ENCODE measurements at places on chromosomes 3 and 15.

- DNase-seq, result no peak
These were observed 403.5 kb downstream of the SHQ1 start for GRCh38 chr3:72444656-72445223.

DNA sequence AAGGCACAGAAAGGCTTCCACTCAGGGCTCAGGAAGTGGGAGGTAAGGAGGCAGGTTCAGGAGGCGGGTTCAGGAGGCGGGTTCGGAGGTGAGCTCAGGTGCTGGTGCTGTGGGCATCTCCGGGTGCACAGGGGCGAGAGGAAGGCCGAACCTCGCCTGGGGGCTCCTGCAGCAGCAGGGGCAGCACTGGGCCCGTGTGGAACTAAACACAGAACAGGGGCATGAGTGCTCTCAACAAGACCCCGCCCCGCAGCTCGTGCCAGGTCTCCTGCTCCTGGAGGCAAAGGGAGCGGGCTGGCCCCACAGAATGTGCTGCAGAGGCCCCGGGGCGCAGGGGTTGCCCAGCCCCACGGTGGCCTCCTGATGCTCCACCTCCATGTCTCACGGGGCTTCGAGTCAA, 13.7 kb downstream of the ZDHHC19 start:
- DNase-seq, result no peak

DNA sequence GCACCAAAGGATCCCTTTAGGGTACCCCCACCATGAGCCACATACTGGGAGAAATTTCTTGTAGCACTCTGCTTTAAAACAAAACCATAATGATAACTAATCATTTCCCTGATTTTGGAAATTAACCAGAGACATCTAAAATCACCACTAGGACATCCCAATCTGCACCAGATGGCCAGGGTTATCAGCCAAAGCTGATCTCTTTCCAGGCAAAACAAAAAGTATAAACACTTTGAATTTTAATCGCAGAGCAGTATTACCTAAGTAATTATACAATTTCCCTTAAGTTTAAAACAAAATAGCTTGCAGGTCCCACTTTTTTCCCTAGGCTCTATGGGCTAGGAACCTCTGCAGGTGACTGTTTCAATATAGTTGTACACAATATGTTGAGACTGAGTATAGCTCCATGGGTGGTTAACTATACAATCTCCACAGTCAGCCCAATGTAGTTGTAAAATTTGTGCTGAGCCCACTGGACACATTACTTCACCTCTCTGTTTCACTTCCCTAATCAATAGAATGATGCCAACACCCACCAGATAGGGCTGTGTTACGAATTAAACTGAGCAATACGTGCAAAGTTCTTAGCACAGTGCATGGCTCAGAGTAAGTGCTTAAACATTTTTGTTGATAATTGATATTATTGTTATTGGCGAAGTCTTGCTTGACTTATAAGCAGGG, 629 bp upstream of the NOX5 start:
- no peak for DNase-seq

- no peak for DNase-seq
These were observed 6.9 kb upstream of the EIF3J start for GRCh38 chr15:44529864-44530604.

GRCh38 chr3:32349184-32349583, 42.5 kb upstream of the CMTM7 start:
- DNase-seq, result no peak

DNA sequence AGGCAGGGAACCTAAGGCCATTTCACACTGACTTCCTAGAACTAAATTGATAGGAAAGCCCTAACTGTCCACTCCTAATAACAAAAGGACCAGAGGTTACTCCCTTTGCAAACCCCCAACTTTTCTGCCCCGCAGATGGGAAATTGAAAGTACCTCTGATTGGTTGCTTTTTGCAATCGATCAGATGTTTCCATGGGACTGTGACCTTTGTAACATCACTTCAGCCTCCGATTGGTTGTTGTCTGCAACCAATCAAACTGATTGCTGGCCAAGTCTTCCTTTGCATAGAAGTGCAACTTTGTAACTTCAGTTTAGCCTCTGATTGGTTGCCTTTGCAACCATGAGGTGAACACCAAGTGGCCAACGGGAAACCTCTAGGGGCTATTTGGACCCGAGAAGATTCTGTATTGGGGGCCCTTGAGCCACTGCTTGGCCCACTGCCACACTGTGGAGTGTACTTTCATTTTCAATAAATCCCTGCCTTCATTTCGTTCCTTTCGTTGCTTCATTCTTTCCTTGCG, 11.3 kb upstream of the KNL1 start:
- DNase-seq, result no peak

DNA sequence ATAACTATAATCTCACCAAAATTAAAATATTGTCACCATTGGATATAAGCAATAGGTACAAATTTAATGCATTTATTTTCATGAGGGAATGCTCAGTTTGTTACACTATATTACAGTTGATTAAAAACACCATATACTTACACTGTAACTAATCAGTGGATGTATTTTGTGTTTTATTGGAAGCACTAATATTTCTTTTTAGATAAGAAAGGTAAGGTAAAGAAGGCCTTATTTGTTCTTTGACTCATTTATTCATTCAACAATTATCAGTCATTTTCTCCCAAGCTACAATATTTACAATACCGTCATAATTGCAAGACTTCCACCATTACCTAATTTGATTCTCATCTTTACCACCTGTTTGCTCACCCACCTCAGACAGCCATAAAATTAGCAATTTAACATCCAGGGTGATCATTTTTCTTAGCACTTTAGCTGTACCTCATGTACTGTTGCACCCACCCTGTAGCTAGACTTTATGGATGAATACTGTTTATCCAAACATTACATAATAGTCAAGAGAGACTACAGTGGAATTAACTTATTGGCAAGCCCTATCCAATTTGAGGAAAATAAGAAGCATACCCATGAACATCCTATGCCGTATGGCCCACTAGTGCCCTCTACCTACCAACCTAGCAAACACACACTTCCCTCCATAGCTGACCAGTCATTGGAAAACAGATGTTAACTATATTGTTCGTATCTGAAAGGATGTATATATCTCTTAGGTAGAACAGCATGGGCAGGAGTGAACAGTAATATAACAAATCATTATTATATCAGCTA, 229.6 kb downstream of the BBX start:
- DNase-seq, result no peak

- DNase-seq, result no peak
These were observed 131.9 kb upstream of the PROK2 start for GRCh38 chr3:71916747-71917369.

GRCh38 chr3:24538891-24539290, 44.2 kb upstream of the THRB start:
- no peak for DNase-seq

- no peak for DNase-seq
These were observed 52.2 kb downstream of the DNASE1L3 start for GRCh38 chr3:58158442-58159153.

- no peak for DNase-seq
These were observed 57.2 kb downstream of the SEC22A start for GRCh38 chr3:123258811-123259420.

DNA sequence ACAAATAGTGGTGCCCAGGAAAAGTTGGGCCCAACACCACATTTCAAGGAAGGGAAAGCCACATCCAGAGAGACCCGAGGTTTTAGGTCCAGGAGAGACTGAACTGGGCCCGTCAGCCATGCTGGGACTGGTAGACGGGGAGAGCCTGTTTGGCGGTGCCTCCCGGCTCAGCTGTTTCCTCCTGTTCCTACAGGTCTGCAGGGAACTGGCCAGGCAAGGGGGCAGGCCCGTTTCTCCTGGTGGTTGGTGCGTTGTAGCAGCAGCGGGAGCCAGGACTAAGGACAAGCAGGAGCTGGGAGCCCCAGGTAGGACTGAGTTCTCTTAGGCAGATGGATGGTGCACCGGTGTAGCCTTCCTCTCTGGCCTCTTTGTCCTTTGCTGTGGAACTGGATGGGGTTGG, 3.9 kb downstream of the PRKCD start:
- DNase-seq, result no peak

GRCh38 chr3:188274249-188274915, 120.4 kb downstream of the LPP start:
- DNase-seq, result no peak

DNA sequence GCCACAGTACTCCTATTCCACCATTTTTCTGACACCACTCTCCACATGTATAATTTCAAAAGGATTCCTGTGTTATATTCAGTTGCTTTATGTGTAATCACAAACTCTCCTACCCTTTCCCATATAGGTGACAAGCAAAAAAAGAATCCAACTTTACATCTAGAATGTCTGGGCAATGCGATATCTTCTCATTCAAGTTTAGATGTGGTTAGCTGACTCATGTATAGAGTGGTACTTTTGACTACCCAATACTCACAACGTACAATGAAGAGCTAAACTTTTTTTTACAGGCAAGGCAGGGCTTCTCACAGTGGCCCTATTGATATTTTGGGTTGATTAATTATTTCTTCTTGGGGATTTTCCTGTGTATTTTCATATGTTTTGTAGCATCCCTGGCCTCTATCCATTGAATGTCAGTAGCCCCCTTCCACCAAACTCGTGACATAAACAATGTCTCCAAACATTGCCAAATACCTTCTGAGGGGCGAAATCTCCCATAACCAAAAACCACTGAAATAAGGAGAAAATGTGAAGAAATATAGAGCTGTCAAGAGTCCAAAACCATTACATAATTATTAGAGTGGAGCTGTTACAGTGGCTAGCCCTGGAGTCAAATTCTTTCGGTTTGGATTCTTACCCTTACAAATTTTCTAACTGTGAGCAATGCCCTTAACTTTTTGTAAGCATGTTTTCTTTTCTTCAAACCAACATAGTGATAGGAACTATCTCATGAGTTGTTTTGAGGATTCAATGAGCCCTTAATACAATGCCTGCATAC, 342.6 kb downstream of the NSUN3 start:
- no peak for DNase-seq

GRCh38 chr15:92519709-92520108, 126.0 kb downstream of the ST8SIA2 start:
- DNase-seq, result no peak

DNA sequence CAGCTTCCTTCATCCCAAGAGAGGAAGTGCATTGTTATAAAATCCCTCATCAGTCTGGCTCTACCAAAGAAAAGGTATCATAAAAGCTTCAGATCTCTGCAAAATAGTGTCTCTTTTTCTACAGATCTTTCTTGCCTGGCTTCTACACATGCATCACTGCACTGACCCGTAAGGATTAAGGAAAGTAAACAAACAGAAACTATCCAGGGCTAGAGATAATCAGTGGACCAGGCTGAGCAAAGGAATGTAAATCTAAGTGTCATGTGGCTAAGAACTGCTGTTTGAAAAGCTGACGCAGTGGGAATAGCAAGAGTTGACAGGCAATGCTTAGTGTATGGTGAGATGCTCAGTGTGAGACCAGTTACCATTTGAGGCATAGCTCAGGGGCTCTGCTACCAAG, 339.7 kb downstream of the IL5RA start:
- no peak for DNase-seq

DNA sequence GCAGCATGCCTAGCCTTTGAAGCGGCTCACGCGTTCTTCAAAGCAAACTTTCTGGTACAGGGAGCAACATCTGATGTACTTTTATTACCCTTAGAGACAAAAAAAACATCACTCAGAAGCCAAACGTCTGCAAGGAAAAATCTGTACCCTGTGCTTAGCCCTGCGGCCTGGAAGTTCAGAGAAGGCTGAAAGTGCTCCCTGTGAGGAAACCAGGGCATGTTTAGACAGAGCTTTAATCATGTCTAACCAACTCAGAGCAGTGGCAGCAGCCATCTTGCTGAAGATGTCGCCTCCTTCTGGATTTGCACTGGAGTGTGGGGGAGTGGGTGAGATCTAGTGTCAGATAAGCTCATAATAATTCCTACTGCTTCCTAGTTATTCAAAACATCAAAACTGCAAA, 170.4 kb downstream of the P3H2 start:
- DNase-seq, result no peak

DNA sequence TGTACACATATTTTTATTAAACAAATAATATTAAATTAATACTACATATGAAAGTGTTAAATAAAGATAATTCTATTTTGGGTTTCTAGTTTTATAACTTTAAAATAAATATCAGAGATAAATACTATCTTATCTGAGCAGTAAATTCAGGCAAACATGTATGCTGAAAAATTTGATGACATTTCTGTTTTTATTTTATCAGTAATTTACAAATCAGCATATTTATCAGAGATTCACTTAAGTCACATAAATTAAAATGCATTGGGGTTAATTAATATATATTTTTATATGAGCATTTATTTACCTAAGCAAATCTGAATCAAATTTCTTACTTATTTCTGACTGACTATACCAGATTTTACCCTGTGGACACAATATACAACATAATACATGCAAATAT, 1499.8 kb downstream of the OTOL1 start:
- DNase-seq, result no peak

DNA sequence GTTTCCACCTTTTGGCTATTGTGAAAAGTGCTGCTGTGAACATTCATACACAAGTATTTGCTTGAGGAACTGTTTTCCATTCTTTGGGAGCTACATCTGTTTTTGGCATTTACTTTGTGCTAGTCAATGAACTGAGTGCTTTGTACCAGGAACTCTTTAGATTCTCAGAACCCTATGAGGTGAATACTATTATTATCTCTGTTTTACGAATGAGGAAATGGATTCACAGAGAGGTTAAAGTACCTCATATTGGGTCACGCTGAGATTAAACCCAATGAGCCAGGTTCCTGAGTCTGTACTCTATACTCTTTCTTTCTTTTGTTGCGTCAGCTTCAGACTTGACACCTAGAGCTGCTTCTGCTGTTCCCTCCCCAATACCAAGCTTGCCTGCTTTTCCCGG, 358.1 kb downstream of the CNTN4 start:
- no peak for DNase-seq

DNA sequence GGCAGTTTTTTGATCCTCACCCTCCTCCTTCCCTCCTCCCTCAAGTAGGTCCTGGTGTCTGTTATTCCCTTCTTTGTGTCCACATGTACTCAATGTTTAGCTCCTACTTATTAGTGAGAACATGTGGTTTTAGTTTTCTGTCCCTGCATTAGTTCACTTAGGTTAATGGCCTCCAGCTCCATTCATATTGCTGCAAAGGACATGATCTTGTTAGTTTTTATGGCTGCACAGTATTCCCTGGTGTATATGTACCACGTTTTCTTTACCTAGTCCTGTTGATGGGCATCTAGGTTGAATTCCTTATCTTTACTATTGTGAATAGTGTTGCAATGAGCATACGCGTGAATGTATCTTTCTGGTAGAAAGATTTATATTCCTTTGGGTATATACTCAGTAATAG, 61.7 kb upstream of the FGF7 start:
- DNase-seq, result no peak

DNA sequence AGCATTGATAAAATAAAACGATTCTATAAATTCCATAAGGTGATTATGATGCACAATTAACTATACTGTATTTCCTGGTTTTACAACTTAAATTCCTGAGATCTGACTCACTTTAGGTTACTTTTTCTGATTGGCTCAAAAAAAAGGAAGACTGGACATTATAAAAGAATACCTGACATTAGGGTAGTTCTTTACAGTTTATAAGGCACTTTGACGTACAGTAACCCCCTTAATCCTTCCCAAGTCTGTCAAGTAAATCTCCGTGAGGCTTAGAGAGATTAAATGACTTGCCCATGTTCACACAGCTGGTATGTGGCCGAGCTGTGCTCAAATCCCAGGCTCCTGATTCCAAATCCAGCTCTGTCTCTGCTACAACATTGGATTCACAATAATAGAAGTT, 1.0 kb upstream of the SLTM start:
- no peak for DNase-seq

Data from stimulated activated CD4-positive, alpha-beta T cell treated with anti-CD3 and anti-CD28 coated beads, Interleukin-12 subunit alpha, Interleukin-12 subunit beta, amount 100 ng/mL, for 48 hours (primary cell).